ENCODE measurements at places on chromosomes 2 and 18.

GRCh38 chr2:195543063-195543462 lies 114.0 kb upstream of the SLC39A10 start:
- DNase-seq, result no peak

GRCh38 chr2:6454286-6454990 lies 411.3 kb downstream of the CMPK2 start:
- no peak for DNase-seq

DNA sequence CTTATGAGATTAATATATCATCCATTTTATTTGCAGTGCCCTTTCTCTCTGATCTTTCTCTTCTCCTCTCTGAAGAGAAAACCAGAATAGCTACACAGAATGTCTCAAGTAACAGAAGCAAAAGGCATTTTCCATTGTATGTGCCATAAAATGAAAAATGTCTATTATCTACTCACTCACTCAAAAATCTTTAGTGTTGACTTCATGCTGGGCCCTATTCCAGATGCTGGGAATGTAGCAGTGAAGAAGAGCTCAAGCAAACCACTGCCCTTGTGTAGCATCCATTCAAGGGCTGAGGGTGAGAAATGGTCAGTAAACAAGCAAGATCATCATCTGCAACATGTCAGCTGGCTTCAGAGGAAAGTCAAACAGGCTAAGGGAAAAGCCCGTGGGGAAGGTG lies 427.7 kb downstream of the METTL4 start:
- no peak for DNase-seq

GRCh38 chr2:138997346-138997745 lies 217.2 kb upstream of the NXPH2 start:
- DNase-seq, result no peak

- no peak for DNase-seq
Observed at GRCh38 chr2:205636549-205637319, 45.6 kb upstream of the NRP2 start.

DNA sequence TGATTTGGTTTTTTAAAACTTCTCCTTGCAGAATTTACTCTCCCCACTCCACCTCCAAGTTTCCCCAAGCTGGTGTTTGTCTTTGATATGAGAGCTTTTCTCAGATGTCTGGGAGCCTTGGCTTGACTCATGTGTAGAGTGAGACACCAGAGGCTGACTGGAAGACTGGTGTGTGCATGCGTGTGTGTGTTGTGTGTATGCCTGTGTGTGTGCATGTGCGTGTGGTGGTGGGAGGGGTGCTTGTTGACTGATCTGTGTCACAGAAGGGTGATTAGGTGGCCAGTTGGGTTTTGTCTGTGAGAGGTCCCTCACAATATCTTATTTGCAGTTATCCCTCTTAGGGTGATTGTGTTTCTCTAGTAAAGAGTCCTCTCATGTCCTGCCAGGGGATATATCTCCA lies 50.5 kb upstream of the HPCAL1 start:
- DNase-seq, result no peak

GRCh38 chr18:35510076-35510651 lies 12.4 kb upstream of the INO80C start:
- DNase-seq, result no peak

GRCh38 chr2:101879466-101879865 lies 112.3 kb upstream of the IL1R2 start:
- DNase-seq, result no peak

GRCh38 chr2:138846216-138846821 lies 66.1 kb upstream of the NXPH2 start:
- DNase-seq, result no peak

GRCh38 chr2:43001787-43002468 lies 209.5 kb upstream of the HAAO start:
- DNase-seq, result no peak

DNA sequence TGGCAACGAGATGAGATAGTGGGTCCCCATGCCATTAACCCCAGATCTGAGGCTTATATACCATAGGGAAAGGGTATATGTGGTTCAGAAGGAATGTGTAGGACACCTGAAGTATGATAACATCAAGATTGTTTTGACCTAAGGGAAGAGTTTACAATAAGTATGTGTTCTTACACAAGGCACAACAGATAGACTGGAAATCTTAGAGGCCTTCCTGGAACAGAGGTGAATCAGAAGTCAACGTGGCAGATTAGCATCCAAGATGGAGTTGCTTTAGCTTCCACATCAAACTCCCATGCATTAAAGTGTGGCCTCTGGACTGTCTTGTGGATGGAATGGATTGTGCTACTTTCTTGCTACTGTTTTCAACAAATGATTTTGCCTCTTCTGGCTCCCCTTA lies 116.6 kb upstream of the NT5C1B start:
- no peak for DNase-seq

GRCh38 chr2:227613272-227613660 lies 1.4 kb downstream of the SCYGR3 start:
- no peak for DNase-seq

DNA sequence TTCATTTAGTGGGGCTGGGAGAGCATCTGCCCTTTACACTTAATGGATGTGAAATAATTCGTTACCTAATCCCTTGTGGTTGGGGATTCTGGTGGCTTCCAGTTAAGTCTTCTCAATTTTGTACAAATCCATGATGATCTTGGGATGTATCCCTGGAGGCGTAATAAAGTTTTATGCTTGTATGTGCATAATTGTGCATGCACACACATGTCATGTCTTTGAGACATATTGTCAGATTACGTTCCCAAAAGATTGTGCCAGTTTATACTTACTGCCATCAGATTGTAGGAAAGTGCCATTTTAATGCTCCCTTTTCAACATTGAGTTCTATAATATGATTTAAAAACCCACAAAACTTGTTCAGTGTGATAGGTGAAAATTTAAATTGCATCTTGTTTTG lies 60.8 kb downstream of the CHRNA1 start:
- no peak for DNase-seq

DNA sequence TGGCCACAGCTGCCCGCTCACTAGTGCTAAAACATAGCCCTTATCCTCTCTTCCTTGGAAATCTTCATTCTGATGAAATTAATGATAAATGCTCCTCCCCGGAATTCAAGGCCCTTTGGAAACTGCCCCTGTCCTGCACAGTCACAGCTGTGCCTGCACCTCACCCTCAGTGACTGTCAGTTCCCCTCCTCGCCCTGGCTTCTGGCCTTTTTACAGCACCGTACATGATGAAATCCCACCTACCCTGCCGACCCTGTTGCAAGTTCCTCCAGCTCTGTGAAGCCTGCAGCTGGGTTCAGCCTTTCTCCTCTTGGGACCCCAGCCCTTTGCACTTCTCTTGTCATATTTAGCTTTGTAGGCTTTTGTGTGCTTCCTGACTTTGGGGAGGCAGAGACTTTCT lies 48.4 kb downstream of the DCDC2C start:
- DNase-seq, result no peak

GRCh38 chr18:23156134-23156533 lies 20.8 kb downstream of the CABLES1 start:
- DNase-seq, result no peak

DNA sequence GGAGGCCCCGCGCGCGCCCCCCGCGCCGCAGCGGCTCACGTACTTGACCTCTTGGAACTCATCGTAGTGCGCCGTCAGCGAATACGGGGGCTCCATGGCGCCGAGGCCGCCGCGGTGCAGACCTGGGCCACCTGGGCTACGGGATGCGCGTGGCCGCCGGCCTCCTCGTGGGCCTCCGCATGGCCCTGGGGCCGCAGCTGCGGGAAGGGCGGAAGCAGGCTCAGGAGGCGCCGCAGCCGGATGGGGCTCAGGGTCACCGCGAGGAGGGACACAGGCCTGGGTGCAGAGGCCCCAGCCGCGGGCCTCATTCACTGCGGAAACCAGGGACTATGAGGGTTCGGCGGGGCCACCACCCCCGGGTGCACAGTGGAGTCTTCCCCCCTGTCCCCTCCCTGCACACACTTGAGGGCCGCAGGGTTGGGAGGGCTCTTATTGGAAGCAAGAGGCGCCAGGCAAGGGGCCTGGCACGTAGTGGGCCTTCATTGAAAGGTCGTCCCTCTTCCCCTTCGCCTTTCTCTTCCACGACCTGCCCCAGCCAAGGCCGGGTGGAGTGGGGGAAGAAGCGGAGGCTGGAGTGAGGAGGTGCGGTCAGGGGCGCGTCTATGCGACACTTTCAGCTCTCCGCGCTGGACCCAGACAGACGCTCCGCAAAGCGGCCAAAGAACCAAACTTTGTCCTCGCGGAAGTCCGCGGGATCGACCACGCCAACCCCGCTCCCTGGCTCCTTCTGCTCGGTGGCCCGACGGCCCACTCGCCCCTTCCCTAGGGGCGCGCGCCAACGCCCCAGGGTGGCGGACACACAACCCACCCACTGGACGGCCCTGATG lies 863 bp downstream of the ECEL1 start:
- peak; percentile 9 for DNase-seq

Data from left ventricle myocardium inferior (tissue), 1 donor.